ENCODE measurements at places on chromosomes 16 and 17. TPM values are rescaled to one million over a fixed set of nuclear protein-coding genes. Genes with fewer than 3 reads are reported as not detected.
A peak's percentile ranks its signal among the peaks of the same experiment; 100 is the strongest.

Gene NPIPB8
- not detected for total RNA-seq

Gene DEXI
- total RNA-seq = 41.3 TPM

Gene LLGL2
- 477 TPM for total RNA-seq

Gene CDH13
- 2.0 TPM for total RNA-seq

Gene DPEP3
- not detected for total RNA-seq

Gene SLX4
- 6.8 TPM for total RNA-seq

Gene TMEM100
- 18.2 TPM for total RNA-seq

Gene PRKAR1A
- 258 TPM for total RNA-seq

Gene HS3ST3B1
- 4.0 TPM for total RNA-seq

Gene PSKH1
- total RNA-seq = 31.6 TPM

Gene KRTAP1-1
- not detected for total RNA-seq

Gene C1QTNF1
- 45.3 TPM for total RNA-seq

Gene THRA
- 78.7 TPM for total RNA-seq

Gene PYDC1
- not detected for total RNA-seq

Gene CES5A
- 2.2 TPM for total RNA-seq

Gene PNMT
- 1.8 TPM for total RNA-seq

Gene TBC1D3D
- total RNA-seq = 0.58 TPM

Gene MRPS23
- total RNA-seq = 32.5 TPM

- no peak for DNase-seq
Measured at GRCh38 chr17:78111727-78112517, 16.6 kb downstream of the TMC6 start.

DNA sequence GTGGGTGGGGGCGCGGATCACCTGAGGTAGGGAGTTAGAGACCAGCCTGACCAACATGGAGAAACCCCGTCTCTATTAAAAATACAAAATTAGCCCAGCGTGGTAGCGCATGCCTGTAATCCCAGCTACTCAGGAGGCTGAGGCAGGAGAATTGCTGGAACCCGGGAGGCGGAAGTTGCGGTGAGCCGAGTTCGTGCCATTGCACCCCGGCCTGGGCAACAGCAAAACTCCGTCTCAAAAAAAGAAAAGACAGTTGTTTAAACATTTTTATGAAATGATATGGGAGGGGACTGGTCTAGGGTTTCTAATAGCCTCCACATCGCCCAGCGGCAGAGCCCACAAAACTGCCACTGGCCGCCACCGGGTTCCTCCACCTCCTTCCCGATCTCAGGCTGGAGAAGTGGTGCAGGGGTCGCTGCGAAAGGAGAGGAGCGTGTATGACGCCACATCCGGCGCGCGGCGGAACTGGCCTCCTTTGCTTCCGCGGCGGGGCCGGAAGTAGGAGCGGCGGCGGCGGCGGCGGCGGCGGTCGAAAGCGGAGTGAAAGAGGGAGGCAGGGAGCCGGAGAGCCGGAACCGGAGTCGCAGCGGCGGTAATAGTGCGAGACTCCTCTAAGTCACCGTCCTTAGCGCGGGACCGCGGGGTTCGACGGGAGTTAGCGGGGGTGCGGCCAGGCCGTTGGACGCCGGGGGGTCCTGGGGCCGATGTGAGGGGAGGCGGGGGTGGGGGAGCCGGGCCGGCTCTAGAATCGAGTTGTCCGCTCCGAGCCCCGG is at the start of gene PPP4C:
Gene PPP4C, plus strand, starts transcription at position 492 of the 773 bp plus-strand sequence. CDS start 384 bp downstream, outside the sequence.
- peak; percentile 91 for DNase-seq

- DNase-seq = no peak
Measured at GRCh38 chr16:73418691-73419090, 370.8 kb upstream of the ZFHX3 start.

- DNase-seq = no peak
Measured at GRCh38 chr16:66906916-66907836, 11.5 kb downstream of the CDH16 start.

- DNase-seq = peak; percentile 91
Measured at GRCh38 chr16:66934138-66934838, at the start of gene CIAO2B. Gene CIAO2B (minus strand): TSS chr16:66934402. CDS start chr16:66934364, 38 bp downstream.

DNA sequence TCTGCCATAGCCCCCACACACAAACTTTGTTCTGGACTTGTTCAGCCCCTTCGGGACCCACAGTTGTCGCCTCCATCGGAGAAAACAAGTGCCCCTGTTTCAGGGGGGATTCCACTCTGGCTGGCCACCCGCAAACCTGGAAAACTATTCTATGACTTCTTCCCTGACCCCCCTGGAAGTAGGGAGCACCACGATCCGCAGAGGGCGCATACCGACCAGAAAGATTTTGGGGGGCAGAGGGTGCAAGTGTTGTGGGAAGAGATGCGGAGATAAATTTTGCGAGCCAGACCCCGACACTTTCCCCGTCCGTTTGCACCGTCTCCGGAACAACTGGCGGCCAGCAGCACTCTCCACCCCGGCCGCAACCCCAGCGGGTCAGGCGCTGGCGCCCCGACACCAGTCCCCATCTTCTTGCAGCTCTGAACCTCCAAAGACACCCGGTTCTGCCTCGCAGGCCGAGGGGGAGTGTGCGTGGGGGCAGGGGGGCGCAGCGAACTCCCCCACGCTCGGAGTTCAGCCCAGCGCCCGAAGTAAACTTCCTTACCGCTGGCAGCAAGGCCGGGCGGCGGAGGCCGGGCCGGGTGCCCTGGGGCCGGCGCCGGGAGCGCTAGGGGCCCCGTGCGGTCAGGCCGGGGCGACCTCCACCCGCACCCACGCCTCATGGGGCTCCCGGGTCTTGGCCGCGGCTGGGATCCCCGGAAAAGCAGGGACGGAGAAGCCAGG is 744 bp downstream of the SALL1 start:
- no peak for DNase-seq

DNA sequence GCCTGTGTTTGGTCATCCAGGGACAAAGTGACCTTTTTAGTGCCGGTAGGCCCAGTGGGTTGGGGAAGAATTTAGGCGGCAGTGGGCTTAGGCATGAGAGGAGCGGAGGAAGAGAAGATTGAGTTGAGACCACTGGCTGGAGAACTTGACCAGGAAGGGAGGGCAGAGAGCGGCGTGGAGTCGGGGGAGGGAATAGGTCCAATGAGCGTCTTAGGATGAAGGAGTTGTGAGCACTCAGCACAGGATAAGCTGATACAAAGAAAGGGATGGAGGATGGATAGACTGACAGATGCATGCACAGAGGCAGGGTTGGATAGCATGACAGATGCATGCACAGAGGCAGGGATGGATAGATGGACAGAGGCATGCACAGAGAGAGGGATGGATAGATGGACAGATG is 8.0 kb downstream of the IL32 start:
- no peak for DNase-seq

DNA sequence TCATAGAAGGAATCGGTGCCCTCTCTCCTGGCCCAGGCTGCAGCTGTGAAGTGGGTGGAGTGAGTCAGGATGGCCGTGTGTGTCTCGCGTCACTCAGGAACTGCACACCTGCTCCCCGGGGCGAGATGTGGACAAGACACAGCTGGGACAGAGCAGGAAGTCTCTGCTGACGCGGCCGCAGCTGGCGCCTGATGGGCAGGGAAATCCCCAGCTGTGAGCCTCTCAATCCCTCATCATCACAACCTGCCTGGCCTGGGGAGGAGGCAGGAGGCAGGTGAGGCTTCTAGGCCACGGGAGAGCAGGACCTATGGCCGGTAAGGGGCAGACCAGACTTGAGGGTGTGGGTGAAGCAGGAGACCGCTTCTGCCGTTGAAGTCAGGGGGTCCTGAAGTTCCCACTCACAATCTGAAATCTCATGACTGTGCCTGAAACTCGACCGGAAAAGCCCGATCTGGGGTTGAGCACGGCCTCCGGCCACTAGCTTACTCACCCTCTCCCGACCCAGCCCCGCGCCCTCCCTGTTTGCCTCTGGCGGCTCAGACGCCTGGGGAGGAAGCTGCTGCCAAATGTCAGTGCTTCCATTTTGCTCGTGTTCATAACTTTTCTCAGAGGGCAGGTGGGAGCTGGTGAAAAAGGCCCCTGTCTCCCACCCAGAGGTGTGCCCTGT is 1.1 kb upstream of the TRPV3 start:
- no peak for DNase-seq

- DNase-seq = no peak
Measured at GRCh38 chr17:245020-245419, 63.6 kb upstream of the DOC2B start.

GRCh38 chr16:84925092-84925772 is 86.1 kb downstream of the ZDHHC7 start:
- peak; percentile 48 for DNase-seq

GRCh38 chr16:4788489-4788889 is 344 bp upstream of the SEPTIN12 start:
- no peak for DNase-seq

GRCh38 chr17:1552932-1553331 is 9.7 kb downstream of the PITPNA start:
- DNase-seq = no peak

GRCh38 chr17:80981929-80982425 is 9.7 kb upstream of the CHMP6 start:
- DNase-seq = no peak

DNA sequence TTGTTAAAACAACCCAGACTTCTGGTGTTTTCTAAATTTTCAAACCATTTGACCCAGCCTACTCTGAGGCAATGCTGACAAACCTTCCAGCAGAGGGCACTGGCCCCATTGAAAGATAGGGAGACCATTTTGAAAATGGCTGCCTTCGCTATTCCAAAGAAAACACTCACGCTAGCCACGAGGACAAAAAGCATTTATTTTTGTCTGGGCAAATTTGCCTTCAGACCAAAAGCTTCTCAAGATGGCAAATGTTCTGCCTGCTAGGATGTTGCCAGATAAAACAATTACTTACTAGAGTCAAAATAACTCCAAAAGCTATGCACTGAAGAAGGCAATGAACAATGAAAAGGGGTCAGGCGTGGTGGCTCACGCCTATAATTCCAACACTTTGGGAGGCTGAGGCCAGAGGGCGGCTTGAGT is 296.7 kb upstream of the IRX5 start:
- DNase-seq = no peak

DNA sequence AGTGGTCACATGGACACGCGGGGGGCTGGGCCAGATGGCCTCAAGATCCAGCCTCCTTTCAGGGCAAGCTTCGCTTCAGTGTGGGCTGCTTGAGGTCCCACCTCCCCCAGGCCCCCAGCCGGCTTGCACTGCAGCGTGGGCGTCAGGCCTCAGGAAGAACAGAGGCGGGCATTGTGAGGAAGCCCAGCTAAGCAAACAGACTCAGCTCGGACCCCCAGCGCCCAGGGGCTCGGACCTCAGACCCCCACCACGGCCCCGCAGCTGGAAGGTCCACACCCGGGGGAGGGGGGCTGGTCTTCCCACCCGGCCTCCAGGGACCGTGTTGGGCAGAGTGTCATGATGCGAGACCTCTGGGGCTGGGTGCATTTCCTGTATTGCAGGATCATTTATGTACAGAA is 24.7 kb upstream of the ZNF469 start:
- no peak for DNase-seq

DNA sequence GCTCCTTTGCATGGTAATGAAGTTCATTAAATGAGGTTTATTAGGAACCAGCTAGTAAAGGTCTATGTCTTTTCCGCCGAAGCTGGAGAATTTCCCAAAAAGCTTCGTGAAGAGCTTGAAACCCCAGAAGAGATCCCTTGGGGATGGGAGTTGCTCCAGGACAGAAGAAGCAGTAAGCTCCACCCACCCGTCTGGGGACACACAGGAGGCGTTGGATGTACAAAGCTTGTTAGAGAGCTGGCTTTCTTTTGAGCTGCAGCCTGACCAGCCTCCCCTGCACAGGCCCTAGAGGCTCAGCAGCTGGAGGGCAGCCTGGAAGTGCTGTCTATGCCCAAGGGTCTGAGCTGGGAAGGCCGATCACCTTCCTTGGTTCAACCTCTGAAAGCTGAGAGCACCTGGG is 147.4 kb upstream of the SDK2 start:
- DNase-seq = no peak

DNA sequence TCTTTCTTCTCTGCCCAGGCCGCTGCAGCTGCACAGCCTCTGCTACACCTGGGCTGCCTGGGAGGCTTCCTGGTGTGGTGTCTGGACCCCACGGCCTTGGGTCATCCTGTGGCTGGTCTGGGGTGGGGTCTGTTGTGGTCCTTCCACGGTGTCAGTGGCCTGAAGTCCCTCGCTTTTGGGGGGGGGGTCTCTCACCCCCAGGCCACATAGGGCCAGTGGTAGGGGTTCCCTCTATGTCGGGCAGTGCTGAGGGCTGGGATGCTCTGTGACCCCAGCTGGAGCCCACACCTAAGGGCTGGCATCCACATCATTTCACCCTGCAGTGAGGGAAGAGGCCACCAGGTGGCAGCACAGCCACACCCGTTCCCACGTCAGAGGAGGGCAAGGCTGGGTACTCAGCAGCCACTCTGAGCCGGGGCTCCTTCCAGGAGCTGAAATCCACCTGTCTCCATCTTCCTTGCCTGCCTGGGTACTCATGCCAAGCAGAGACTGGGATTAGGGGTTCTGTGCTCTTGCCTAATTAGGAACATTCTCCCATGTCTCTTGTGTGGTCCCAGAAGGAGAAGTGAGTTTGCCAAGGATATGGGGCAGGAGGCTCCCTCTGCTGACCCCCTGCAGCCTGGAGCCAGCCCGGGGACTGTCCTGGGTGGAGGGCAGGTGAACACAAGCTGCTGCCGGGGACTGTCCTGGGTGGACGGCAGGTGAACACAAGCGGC is 13.0 kb downstream of the ENGASE start:
- DNase-seq = peak; percentile 70
